ENCODE measurements at places on chromosomes 3 and 15. TPM values are rescaled to one million over a fixed set of nuclear protein-coding genes. Genes with fewer than 3 reads are reported as not detected.

GRCh38 chr15:68335251-68335650 lies 57.7 kb downstream of the FEM1B start:
- DNase-seq = no peak

GRCh38 chr15:101447561-101448071 lies 41.9 kb downstream of the PCSK6 start:
- no peak for DNase-seq

DNA sequence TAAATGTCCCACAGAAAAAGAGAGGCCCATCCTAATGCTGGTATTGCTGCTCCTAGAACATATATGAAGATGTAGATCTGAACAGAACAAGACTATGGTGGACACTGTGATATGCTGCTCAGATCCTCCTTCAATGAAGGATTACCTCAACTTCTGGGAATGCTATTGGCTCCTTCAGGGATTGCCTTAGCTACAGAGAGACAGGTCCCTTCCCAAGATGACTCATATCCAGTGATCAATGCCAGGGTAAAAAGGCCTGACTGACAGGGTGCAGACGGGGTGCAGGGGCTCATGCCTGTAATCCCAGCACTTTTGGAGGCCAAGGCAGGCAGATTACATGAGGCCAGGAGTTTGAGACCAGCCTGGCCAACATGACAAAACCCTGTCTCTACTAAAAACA lies 20.5 kb upstream of the STAG1 start:
- peak; percentile 53 for DNase-seq

DNA sequence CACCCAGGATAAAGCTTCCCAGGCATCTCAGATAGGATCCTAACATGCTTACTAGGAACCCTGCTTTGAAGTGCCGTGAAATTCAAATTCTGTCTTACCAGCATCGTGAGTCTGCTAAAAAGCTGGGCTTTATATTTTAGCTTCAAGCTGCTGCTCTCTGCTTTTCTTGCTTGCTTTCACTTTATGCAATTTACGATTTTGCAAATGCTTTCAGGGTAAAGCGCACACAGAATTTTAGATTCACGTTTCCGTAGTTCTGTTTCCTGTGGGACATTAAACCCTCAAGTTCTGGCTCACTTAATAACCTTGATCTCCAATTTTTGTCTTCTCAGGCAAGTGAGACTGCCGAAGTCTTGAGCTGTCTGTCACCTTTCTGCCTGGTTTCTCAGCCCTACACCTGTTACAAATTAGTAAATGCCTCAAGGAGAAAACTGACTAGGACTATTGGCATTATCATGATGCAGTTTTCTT lies 170.5 kb upstream of the TGFBR2 start:
- no peak for DNase-seq

DNA sequence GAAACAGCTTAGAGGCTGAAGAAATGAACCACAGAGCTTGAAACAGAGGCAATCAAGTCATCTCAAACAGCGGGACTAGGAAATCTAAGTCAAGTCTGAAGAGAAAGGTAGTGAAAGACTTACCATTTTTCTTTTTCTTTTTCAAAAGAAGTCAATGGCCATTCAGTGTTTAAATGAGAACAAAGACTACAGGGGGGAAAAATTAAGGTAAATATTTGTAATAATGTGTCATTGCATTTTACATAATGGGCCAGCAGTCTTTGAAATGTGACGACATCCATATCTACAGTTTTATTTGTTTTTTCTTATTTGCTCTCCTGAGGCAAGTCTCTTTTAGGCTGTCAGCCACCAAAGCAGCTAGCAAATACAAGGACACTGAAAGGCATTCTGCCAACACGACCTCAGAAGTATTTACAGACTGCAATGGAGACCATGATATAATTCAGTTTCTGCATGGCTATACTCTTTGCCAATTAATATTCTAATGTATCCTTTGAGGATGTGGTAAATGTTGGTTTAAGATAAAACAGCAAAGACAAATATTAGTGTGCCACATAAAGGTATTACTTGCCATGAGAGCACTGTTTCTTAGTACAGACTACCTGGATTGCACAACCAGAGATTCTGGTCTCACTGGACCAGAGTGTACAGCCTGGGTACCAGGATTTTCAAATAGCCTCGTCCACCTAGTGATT lies 307.0 kb upstream of the THBS1 start:
- peak; percentile 44 for DNase-seq

DNA sequence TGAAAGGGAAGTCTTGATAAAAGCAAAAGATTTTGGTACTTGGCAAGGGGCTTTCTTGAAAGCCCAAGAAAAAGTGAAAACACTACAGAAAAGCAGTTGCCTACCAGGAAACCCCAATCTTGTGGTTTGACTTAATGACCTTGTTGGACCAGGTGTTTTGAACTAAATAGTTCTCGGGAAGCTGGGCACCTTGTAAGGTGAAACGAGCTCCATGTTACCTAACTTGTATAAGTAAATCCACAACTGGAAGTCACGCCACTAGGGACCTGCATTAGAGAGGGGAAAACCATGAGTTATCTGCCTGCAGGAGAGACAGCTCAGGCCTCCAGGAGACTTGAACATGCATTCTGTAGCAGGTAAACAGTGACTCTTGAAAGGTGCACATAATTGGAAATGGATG lies 88.2 kb downstream of the GMPS start:
- DNase-seq = no peak

The GPR15 gene
- total RNA-seq = not detected

Data from IMR-90 (cell line).